ENCODE measurements at places on chromosomes 1 and 21.

DNA sequence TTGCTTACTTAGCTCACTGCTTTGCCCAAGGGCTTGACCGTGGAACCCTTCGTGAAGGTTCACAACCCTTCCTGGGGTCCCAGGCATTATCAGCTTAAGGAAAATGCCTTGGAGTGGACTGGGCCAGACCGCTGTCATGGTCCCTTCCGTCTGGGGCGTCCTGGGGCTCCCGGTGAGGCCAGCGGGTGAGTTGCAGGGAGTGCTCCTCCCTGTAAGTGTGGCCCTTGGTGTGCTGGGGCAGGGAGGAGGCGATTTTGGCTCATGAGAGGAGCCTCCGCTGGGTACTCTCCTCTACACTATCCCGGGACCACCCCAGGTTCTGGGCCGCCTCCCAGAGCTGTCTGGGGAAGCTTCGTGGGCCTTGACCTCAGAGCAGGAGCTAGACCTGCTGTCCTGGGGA lies 48.1 kb downstream of the AJAP1 start:
- DNase-seq = no peak

DNA sequence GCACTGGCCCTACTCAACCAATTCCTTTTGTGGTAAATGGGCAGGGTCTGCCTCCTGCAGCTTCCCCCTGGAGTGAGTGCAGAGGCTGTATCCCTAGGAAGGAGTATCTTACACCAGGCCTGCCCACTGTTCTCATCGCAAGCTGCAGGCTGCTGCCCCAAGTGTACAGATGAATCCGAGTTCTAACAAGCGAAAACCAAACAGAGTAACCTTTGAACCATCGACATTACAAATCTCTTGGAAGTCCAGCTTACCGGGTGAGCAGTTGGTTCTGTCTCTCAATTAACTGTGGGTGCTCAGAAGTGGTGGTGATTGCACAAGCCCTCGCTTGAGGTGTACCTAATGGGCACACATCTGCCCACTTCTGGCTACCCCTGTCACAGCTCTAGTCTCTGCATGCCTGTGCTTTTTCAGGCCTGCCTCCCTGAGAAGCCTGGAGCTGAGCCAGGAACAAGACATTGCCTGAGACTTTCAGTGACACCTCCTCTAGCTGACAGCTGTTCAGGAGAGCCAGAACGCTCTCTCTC lies 22.7 kb downstream of the INAVA start:
- no peak for DNase-seq

GRCh38 chr1:159088050-159088449 lies 11.5 kb upstream of the AIM2 start:
- no peak for DNase-seq

- DNase-seq = no peak
Measured at GRCh38 chr1:93205892-93206566, 25.5 kb downstream of the CCDC18 start.

GRCh38 chr1:15184436-15185241 lies 31.1 kb downstream of the TMEM51 start:
- DNase-seq = no peak

DNA sequence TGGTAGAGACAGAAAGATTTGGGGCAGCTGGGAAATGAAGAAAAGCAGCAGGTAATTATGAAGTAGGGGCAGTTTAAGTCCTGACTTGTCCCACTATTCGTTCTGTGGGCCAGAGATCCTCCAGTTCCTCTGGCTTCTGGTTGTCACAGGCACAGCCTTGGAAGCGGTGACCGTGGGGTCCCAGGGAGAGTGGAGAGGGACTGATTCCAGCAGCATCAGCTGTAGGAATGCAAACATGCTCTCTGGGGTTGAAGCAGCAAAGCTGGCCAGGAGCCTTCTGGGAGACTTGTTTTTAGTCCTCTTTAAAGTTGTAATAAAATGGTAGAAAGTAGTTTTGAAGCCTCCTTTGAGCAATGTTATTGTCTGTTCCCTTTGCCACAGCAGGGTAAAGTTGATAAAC lies 488.0 kb downstream of the LMO4 start:
- no peak for DNase-seq

- no peak for DNase-seq
Measured at GRCh38 chr1:81806432-81806770, 5.7 kb downstream of the ADGRL2 start.

- DNase-seq = no peak
Measured at GRCh38 chr1:232793944-232794343, 11.3 kb upstream of the MAP10 start.

DNA sequence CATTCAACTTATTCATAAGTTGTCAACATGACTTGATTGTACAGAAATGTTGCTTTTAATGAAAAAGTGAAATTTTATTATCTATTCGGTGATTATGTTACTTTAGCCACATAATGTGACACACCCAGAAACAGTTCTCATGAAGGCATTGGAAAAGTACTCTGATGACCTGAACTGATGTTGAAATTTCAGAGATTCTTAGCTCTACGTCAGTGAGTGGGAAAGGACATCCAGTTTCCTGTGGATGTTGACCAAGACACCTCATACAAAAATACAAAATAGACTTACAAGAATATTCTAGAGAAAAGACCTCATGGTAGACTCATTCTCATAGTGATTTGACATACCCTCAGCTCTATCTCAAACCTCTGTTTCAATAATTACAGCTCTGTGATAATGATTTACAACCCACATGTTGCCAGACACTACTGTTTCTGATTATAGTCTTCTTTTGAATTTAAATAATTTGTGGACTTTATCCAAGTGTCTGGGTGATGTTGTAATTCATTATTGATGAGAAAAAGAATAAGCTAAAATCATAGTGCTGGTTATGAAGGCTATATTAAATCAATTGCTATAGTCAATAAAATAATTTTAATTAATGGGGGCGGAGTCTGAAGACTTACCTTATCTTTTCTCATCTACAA lies 37.3 kb downstream of the KCNK2 start:
- no peak for DNase-seq

DNA sequence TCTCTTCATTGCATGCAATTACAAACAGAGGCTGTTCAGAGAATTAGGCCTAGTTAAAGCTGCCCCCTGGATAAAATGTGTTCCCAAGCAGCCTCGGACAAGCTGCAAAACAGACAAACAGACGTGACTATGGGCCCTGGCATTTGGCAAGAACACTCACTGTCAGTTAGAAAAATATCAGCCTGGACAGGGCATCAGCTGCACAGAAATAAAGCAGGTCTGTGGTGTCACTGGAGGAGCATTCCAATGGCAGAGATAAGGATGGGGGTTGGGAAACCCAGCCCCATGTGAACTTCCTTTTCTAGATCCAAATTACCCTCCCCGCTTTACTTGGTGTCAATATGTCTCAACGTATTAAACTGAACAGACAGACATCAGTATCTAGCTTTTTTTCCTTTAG lies 177.1 kb downstream of the GPATCH2 start:
- no peak for DNase-seq

GRCh38 chr1:72197786-72198185 lies 84.6 kb downstream of the NEGR1 start:
- DNase-seq = no peak

- DNase-seq = no peak
Measured at GRCh38 chr1:198495631-198496030, 44.8 kb downstream of the ATP6V1G3 start.

All from stimulated activated CD8-positive, alpha-beta memory T cell treated with anti-CD3 and anti-CD28 coated beads, Interleukin-4, amount 100 ng/mL, for 48 hours (primary cell).